Putamen (tissue), 1 donor: ENCODE measurements at places on chromosomes 4 and X.

DNA sequence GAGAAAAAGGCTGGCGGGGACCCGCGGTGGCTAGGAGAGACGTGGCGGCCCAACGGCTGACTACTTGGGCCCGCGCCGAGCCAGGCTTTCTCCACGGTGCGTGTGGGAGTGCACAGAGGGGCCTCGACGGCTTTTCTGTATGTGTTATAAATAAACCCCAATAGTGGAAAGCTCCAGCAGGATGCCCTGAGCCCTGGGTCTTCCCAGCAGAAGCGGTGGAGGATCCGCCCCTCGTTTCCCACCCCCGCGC lies 268 bp upstream of the PRRG1 start:
- DNase-seq, result no peak

DNA sequence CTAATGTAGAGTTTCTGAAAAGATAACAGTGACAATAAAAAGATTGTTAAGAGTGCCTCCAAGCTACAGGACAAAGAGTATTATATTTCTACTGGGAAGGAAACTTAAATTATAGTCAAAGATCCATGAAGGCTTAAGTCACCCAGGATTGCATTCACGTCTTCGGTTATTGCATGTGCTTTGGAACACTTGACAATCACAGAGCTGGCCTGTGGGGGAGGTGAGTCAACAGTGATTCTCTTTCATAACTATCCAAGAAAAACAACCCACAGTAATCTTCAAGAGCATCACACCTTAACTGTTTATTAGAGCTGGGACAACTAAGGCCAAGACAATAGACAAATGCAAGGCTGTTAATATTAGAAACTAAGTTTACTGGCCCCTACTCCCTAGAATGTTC lies 40.3 kb downstream of the PDGFC start:
- no peak for DNase-seq

DNA sequence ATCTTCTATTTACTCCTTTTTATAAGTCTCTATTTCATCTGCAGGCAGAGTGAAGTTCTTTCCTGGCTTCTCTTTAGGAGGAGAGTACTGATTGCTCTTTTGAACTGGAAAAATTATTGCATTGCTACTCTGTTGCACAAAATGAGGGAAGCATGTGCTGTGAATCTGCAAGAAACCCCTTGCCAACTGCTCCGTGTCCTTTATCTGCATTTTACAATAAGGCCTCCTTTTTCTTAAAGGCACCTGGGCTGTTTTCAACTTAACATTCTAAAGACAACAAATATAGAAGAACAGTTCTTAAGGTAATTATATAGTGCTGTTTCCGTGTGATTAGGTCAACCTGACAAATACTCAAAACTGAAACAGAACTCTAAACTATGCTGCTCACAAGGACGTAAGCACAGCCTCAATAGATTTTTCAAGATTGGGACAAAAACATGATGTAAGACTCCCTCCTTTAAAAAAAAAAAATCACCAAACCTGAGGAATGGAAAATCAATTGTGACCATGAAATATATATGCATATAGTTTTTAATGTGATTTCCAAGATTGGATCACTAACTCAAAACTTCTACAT lies 716.6 kb upstream of the INTU start:
- DNase-seq, result no peak

GRCh38 chr4:18180122-18180521 lies 158.6 kb upstream of the LCORL start:
- DNase-seq, result no peak

DNA sequence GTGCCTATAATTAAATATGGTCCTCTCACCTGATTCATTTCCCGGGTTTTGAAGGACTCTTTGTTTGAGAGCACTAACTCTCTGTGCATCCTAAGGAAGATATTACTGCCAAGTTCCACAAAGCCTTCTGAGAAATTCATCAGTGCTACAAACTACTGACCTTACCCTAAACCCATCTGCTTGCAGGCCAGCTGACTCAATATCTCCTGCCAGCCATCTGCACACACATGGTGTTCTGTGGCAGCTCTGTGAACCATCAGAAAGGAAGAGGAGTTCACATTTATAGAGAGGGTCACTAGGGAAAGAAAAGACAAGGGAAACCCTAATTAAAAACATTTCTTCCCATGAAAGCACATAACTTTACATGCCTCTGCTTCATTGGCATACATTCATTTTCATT lies 156.7 kb downstream of the ATP10D start:
- DNase-seq, result no peak

DNA sequence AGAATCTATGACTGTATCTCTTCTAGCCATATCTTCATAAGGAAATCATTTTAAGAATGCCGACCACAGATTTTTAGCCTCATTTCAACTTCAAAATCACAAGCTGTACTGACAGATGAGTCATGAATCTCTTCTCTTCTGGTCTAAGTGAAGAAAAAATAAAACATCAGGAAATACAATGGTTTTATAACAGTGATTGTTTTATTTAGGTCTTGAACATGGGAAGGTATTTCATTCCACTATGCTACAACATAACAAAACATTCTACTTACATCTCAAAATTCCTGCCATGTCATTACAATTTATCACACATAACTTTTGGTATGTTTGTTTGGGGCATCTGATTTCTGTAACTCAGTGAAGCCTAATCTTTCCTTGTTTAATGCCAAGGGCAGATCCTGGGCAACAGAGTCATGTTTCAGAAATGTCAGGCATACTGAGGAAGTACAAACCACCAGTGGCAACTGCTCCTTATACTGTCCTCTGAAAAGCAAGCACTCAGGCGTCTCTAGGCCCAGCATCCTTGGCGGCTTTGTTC lies 325.0 kb downstream of the PDHA2 start:
- no peak for DNase-seq

DNA sequence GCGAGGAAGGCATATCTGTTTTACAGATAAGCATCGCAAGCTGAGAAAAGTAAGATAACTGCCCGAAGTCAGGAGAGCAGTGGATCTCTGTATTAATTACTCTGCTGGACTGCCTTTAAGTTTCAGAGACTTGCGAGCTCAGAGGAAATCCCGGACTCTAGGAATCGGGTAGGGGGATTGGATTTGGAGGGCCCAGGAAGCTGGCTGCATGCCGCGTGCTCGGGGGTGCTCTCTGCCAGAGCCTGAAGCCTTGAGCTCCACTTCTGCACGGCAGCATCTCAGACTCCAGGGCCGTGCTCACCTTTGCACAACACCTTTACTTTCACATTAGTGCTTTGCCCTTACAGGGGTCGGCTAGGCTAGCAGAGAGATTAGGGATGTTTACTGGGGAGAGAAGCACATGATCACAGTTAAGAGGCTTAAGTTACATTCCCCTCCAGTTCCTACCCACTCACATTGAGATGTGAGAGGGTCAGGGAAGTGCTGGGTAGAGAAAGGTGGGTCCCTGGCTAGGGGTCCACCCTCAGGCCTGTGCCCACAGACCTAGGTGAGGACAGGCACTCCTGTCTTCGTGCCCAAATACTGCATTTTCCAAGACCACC lies 57.0 kb downstream of the TRIML1 start:
- no peak for DNase-seq

GRCh38 chr4:101972791-101973190 lies 182.3 kb downstream of the BANK1 start:
- DNase-seq, result no peak

- no peak for DNase-seq
Observed at GRCh38 chrX:77622233-77622632, 163.8 kb downstream of the ATRX start.

GRCh38 chr4:142092941-142093340 lies 456.6 kb downstream of the IL15 start:
- no peak for DNase-seq

DNA sequence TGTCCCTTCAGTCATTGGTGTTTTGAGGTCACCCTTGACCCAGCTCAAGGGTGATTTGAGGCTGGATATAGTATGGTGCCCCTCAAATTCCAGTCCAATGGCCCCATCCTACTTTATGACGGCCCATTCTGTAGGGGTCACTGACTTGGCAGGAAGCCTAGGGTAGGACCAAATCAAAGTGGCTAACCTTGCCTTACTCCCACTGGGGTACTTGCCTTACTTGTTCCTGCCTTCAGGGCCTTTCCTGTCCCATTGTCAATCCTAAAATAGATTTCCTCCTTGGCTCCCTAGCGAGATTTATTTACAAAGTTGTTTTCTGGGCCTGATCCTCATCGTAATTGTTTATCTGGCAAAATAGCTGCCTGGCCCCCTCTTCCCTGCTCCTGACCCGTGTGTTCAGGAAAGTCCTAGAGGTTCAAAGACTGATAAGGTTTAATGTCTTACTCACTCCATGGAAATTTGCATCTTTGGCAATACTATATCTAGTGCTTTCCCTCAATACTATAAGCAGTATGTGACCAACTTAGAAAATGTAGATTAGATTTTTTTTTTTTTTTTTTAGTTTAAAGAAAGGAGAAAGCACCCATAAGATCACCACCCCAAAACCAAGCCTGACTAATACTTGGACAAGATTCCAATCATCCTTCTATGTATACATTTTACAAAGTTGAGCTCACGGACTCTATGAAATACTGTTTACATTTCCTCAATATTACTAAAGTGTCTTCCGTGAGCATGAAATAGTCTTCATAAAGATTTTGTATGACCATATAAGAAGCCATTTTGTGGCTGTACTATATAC lies 44.8 kb downstream of the MSN start:
- no peak for DNase-seq
